Stimulated activated naive CD8-positive, alpha-beta T cell treated with anti-CD3 and anti-CD28 coated beads, Interleukin-15, Interleukin-2, amounts not matched to agents 100 U/mL and 50 U/mL, for 24 hours (primary cell): ENCODE measurements at places on chromosomes 6 and 20.

DNA sequence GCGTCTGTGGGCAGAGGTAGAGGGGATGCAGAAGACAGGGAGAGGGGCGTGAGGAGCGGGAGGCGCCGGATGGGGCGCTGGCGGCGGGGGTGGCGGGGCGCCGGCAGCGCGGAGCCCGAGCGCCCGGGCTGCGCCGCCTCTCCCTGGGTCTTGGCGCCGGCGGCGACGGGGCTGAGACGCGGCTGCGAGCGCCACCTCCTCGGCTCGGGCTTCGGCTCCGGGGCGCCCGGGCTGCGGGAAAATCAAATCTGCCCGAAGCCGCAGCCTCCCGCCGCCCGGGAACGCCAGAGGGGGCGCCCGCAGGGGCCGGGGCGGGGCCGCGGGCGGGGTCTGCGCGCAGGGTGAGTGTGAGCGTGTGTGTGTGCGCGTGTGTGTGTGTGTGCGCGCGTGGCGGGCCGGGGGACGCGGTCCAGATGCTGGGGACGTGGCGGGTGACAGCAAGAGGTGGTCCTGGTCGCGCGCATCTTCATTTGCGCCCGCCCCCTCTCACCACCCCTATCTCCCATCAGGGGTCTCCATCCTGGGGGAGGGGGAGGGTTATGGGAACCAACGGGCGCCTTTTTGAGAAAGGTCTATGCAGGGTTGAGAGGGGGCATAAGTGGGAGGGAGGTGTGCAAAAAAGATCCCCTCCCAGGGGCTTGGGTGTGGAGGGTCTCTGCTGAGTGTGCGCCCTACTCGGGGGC, 646 bp upstream of the CPNE5 start:
- peak; percentile 51 for DNase-seq

GRCh38 chr6:170091000-170091638, 199.8 kb downstream of the DLL1 start:
- DNase-seq, result no peak

- DNase-seq, result no peak
Measured at GRCh38 chr20:37543828-37544227, 16.2 kb upstream of the BLCAP start.

DNA sequence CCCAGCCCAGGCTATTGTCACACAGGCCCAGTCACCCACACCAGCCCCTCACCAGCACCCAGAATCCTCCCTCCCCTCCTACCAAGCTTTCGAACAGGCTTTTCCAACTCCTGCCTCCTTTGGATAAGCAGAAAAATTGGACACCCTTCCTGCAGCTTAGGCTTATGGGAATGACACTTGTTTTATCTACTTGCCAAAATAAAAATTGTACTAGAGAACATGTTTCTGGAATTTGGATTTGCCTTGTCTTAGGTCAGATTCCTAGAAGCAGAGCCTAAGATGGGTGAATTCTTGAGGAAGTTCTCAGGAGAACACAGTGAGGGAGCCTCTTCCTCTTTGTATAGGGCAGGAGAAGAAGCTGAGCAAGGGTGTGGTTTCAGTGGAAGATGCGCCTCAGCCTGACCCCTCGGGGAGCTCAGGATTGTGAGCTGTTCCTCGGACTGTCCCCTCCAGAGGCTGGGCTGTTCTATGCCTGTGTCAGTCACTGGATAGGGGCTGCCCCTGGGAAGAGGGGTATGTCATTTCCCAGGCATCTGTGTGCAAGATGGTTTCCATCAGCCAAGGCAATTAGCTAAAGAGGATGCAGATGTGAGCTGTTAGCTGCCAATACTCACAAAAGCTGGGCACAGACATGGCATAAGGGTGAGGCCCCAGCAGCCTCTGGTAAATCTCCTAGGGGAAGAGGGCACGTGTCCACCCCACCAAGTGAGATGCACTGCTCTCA, 33.9 kb downstream of the ITPR3 start:
- no peak for DNase-seq

DNA sequence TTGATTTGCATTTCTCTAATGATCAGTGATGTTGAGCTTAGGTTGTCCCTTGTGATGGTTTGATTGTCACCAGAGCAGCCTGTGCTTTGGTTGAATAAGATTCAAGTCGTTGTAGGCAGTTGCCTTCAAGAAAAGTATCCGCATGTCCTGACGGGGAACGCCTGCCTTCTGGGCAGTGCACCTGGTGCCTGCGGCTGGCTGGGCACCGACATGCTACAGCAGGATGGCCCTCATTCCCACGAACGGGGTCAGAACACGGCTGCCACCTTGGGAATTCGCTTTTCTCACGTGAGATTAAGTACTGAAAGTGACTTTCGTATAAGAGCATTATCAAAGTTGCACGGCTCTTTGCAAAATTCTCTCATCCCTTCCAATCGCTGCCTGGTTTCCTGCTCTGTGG, 78.4 kb downstream of the CDH4 start:
- no peak for DNase-seq

DNA sequence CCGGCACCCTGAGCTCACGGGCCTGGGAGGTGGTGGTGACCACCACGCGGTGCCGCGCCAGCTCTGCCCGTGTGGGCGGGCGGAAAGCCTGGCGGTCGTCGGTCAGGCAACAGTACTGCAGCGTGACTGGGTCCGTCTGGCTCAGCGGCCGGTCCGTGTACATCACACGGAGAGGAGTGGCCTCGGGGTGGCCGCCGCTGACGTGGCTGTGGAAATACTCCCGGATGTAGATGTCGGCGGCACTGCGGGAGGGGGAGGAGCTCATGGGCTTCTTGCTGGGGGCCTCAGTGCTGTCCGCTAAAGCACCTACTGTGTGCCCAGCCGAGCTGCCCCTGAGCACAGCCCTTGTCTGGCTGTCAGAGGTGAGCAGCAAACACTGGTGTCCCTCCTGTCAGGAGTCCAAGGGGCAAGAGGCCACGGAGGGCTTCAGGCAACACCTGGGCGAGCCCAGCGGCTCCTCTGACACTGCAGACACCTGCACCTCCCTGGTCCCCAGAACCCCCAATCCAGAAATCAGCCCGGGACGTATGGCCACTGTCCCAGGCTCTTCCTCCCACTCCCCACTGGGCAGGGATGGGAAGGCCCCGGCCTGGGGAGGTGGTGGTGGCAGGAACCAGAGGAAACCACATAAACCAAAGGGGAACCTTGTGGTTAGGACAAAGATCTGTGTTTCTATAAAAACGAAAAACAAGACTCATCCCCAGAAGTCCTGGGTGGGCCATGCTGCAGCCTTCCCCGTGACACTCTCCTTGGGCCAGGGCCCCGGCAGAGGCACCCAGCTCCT, 6.5 kb downstream of the HELZ2 start:
- peak; percentile 66 for DNase-seq

DNA sequence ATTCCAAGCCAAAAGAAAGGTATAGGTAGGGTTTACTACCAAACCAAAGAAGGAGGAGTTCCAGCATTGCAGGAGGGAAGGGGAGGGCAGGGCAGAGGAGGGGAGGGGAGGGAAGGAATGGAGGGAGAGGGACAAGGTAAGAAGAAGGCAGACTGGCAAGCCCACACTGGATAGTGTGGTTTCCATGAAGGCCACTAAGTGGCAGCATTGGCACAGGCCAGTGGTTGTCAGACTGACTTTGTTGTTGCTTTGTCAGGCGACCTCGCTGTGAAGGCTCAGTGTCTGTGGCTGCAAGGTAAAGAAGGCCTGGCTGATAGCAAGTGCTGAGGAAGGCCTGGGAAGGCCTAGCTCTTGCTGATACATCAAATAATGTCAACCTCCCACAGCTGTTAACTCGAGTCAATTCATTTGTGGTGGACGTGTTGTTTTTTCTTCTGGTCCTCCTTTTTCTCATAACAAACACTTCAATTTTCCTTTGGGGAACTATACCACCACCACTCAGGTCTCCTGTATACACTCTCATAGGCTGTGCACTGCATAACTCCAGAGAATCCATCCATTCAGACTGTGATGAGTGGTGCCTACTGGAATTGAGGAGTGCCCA, 7.7 kb upstream of the ZNF334 start:
- peak; percentile 43 for DNase-seq

GRCh38 chr6:116373300-116373699, 2.6 kb downstream of the DSE start:
- no peak for DNase-seq

DNA sequence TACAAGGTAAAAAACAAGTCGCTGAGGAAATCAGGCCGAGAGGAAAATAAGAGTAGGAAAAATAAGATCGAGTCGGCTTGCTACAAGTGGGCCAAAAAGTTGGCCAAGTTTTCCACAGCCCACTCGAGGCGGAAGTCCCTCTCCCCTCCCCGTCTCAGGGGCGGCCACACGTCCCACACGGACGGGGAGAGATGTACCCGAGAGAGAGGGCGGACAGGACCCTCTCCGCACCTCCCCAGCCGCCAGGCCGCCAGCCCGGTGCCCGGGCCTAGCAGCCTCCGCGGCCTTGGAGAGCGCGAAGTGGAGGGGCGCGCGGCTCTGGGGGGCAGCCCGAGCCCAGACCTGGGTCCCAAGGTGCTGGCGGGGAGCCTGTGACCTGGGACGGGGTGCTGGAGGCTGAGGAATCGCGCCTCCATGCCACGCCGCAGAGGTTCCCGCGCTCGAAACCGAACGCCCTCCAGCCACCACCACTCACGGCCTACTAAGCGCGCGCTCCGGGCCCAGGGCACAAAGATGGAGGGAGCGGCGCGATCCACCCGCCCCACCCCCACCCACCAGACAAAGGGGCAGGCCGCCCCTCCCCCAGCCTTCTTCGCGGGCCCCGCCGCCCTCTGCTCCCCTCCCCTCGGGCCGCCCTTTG, 1.9 kb upstream of the HMGA1 start:
- DNase-seq, result no peak

DNA sequence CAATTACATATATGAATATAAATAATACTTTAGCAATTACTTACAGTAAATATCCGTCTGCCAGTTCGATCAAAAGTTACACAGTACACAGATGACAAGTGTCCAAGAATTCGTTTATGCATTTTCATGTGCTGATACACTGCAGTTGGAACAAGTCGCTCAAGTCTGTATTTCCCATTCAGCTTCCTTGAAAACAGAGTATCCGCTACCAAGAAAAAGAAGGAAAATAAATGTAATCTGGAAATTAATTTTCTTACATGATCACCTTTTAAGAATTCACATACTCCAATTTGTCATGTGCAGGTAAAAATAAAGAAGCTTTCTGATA, 35.3 kb downstream of the PHIP start:
- no peak for DNase-seq

GRCh38 chr6:36610041-36610955, 16.1 kb downstream of the SRSF3 start:
- no peak for DNase-seq

- DNase-seq, result no peak
Measured at GRCh38 chr6:90730151-90730673, 143.3 kb upstream of the MAP3K7 start.

DNA sequence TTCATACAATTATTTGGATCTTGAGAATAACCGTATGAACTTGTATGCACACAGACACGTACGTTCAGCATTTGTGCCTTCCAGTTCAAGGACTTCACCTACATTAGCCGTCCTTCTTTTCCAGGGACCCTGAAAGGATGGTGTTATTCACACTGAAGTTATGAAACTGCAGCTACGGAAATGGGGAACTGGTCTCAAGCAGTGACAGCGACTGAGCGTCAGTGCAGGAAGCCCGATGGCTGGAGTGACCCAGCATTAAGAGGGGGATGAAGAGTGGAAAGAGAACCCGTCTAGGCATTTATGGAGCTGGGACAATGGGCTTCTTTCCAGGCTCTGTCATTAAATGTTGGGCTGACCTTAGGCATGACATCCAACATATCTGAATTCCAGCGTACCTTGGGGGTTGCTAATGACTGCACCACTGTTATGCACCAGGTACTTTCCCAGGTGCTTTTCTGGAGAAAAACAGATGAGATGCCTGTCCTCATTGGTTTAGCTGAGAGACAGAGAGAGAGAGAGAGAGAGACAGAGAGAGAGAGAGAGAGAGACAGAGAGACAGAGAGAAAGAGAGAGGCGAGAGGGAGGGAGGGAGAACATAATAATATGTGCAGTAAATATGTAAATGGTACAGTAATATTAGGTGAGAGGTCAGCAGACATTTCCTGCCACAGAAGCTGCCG, 204.7 kb upstream of the EXOC2 start:
- no peak for DNase-seq

DNA sequence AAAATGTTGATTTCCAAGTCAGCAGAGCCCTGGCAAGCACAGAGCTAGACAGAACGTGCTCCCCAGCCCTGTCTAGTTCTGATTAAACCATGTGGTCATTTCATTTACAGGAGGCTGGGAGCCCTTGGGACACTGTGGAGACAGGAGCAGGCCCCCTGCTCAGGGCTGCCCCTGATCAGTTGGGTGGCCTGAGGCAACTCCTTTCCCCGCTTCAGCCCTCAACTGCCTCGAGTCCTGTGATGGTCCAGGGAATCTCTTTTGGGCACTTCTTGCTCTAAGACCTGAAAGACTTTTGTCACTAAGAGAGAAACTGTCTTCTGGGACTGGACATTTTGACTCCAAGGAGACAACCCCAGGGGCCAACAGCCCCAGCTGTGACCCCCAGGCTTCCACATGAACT, 13.5 kb downstream of the DYNLRB1 start:
- no peak for DNase-seq

DNA sequence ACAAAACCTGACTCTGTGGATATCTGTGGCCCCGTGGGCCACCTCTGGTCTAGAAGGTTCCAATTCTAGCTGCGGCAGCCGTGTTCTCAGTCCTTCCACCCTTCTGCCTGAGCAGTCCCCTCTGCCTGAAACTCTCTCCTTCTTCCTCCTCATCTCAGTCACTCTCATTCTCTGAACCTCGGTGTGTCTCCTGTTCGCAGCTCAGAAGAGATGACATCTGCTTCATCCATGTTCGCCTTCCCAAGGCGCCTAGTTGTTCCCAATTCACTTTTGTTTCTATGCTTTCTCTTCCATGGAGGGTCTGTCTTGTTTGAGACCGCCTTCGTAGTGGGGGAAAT, 95.5 kb downstream of the CEBPB start:
- no peak for DNase-seq

DNA sequence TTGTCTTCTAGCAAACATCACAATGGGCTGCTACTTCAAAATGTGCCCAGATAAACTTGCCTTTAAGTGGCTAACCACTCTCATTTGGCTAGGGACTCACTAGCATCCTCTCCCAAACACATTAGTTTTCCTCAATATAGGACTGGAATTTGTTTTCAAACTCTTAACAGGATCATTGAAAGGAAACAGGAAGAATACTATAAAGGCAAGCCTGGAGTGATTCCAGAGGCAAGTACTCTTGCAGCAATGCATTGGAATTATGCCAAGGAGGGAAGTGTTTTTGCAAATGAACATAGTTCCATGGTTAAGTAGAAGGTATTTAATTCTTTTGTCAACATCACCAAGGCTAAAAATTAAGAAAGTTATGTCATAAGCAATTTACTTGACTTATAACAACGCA, 12.2 kb downstream of the EPHA7 start:
- DNase-seq, result no peak

GRCh38 chr6:79453558-79454042, 83.6 kb downstream of the LCA5 start:
- no peak for DNase-seq

GRCh38 chr20:60905919-60906318, 346.1 kb upstream of the CDH4 start:
- DNase-seq, result no peak
